ENCODE measurements at places on chromosomes 5 and 9. TPM values are rescaled to one million over a fixed set of nuclear protein-coding genes. Genes with fewer than 3 reads are reported as not detected.

IFNE gene
- not detected for total RNA-seq

SLC27A4 gene
- total RNA-seq = 100 TPM

PCDHB5 gene
- not detected for total RNA-seq

OR13C5 gene
- not detected for total RNA-seq

TMEM215 gene
- total RNA-seq = not detected

HRCT1 gene
- 9.1 TPM for total RNA-seq

DNA sequence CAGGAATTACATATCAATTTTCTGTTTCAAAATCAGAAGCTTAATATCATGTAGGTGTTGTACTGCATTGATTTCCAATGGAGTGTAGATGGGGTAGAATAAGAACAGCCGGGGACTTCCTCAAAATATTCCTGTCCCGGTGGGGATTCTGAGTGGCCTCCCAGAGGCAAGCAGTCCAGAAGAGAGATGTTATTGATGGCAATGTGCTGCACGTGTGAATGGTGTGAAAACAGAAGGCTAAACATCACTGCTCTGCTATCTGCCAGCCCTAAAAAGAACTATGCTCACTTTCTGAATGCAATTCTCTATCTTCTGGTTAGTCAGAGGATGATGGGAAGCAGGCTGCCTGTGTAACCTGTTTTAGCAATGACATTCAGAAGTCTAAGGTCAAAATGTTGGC lies 91.0 kb upstream of the CKMT2 start:
- no peak for DNase-seq

GRCh38 chr5:11172484-11172883 lies 411.4 kb upstream of the DAP start:
- DNase-seq = no peak

GRCh38 chr9:98037357-98037756 lies 19.2 kb upstream of the NANS start:
- no peak for DNase-seq

DNA sequence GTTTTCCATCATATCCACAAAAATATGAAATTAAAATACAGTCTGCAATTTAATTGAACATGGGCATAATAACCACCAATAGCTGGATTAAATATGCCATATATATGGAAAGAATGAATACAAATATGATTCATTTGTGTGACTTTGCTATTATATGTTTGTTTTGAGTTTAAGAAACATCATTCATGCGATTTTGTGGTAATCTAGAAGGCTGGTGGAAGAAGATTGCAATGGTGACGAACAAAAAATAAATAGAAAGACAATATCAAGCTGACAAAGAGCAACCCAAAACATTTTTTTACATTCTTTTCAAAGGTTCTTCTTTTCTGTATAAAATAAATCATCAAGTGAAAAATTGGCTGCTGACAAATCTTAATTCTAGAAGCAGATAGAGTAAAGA lies 610.0 kb downstream of the MAT2B start:
- DNase-seq = no peak

GRCh38 chr5:155885199-155885598 lies 441.8 kb upstream of the SGCD start:
- no peak for DNase-seq

GRCh38 chr9:93510041-93510440 lies 56.7 kb upstream of the FAM120AOS start:
- no peak for DNase-seq

DNA sequence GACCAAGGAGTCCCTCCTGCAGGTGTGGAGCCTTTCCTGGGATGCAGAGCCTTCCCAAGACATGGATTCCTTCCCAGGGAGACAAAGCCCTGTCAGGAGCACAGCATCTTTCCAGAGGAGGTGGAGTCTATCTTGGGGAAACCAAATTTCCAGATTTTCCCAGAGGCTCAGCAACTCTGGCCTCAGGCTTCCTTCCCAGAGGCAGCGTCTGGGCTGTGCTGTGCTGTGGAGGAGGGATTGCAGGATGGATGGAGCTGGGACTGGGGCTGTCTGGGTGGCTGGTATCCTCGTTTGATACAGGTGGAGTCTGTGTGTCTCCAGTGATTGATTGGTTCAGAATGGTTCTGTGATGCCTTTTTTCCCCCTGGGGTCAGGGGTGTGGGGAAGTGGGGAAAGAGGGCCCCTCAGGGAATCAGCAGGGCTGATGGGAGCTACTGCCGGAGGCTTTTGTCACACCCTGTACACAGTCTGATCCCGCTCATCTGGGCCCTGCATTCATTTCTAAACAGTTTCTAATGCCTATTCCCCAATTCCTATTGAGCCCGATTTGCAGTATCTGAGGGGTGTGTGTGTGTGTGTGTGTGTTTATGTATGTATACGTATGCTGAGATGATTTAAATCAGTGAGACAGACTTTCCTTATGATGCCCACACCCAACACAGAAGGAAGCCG lies 16.0 kb downstream of the OR13J1 start:
- DNase-seq = no peak

GRCh38 chr5:25119650-25120049 lies 474.9 kb upstream of the CDH10 start:
- DNase-seq = no peak

DNA sequence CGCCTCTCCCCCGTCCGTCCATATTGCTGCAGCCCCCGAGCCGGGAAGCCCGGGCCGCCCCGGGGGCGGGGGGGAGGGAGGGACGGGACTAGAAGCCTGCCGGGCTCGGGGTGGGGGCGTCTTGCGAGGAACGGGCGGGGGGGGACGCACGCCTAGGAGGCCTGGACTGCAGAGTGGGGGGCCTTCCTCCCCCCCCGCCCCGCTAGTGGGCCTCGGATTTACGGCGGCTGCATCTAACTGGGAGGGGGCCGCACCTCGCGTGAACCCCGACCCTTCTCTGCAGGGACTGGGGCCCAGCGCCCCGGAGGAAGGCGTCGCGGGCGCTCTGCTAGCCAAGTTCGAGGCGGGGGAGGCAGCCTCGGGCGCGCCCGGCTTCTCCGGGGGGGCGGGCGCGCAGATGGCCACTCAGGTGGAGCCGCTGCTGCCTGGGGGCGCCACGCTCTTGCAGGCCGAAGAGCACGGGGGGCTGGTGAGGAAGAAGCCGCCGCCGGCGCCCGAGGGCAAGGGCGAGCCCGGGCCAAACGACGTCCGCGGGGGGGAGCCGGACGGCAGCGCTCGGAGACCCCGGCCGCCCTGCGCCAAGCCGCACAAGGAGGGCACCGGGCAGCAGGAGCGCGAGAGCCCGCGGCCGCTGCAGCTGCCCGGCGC lies at the start of gene LARP1:
LARP1 (plus strand) TSS at position 17 of the 648 bp plus-strand sequence; CDS start at position 398, 381 bp downstream.
- DNase-seq = peak; percentile 47

DNA sequence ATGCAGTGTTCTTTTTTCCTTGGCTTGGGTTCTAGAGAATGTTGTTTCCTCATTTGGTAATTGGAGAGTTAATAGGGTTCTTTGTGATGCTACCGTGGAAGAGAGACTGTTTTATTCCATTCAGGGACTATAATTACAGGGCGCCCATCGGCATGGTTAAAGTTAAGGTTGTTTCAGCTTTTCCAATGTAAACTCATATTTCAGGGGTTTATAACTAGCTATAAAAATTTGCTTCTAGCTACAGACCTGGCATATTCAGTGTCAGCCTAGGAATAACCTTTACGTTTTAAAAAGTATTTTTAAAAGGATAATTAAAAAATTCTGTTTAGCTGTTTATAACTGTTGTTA lies 99.1 kb downstream of the AOPEP start:
- DNase-seq = no peak

DNA sequence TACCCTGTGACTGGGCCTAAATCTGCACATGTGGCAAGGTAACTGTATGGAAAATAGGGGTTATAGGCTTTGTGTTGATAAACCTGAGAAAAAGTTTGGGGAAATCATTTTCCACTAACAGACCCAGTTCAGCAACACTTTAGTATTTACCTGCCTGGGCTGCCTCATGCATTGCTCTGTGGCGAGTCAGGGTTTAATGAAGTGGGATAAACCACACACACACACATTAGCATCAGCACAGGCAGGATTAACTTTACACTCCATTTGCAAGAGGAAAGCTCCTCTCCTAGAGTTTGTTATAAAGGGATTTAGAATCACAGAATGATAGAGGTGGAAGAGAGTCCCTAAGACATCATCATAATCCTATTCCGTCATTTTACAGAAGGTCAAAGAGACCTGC lies 20.0 kb upstream of the ZCCHC7 start:
- DNase-seq = no peak

DNA sequence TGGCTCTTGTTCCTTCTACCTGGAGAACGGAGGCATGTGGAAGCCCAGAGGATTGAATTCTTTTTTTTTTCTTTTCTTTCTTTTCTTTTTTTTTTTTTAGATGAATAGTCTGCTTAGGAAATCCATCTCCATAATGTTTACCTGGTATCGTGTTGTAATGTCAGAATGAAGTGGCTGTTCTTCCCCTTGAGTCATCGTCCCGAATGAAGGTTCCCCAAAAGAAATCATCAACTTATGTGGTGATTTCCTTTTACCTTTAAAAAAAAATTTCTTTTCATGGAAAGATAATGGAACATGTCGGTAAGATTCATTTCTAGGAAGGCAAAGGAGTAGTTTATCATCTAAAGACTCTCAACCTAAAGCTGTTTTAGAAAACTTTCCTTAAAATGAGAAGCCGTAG lies 59.7 kb downstream of the DOCK8 start:
- DNase-seq = no peak

DNA sequence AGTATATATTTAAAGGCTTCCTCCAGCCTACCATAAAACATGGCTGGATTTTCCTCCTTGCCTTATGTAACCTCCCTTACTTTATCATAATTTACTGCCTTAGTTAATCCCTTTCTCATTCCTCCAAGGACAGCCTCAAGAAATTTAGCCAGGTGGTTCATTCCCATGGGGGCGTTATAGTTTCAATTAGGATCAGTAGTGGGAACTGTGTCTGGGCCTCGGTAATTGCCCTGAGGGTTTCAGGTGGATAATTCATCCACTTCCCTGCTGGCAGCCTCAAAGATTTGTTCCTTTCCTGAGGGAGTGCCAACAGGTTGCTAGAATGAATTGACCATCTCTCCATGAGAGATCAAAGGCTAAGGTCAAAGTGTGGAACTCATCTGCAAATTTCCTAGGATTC lies 4.3 kb upstream of the GM2A start:
- no peak for DNase-seq

DNA sequence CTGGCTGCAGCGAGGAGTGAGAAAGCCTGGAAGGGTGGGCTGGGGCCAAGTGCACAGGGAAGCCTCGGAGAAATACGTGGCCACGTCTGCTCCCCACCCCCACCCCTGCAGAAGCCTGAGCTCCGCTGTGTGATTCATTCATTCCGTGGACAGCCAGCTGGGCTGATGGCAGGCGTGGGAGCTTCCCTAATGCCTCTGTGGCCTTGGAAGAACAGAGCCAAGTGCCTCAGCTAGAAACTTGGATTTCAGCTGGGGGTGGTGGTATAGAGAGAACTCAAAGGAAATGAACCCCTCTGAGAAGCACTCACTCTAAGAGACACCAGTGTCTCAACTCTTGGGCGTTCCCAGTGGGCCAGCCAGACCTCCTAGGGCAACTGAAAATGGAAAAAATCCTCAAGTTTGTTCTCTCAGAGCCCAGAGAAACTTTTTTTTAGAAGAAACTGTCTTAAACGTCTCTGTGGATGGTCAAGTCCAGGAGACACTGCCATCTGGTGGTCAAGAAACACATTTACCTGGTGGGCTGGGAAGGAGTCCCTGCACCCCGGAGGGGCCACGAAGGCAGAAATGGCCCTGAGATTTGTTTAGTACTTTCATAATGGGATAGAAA lies 18.0 kb downstream of the ATOX1 start:
- DNase-seq = no peak

- DNase-seq = no peak
These were observed 8.6 kb downstream of the KCTD16 start for GRCh38 chr5:144179226-144179625.

DNA sequence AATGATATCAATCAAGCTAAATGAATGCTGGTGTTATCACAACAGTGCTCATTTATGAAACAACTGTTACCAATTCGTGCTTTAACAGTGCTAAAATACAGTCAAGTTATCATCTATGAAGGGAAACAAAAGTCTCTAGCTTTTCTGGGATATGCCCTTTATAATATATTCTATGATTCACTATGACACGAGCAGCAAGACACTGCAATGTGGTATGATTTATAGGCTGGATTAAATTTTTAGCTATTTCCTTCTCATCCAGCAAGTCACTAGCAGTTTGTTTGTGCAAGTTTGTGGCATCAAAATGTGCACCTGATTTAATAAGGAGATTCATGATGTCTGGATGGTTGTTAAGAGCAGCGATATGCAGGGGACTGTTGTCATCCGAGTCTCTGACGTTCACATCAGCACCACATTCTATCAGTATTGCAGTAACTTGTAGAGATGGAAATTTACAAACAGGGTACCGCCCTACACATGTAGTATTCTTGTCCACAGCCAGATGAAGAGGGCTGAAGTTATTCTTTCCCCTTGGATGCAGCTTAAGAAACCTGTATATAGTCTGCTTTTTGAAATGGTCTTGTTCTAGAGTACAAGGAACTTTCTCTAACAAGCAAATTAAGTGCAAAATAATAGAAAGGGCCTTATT lies 20.3 kb downstream of the FEM1C start:
- no peak for DNase-seq

DNA sequence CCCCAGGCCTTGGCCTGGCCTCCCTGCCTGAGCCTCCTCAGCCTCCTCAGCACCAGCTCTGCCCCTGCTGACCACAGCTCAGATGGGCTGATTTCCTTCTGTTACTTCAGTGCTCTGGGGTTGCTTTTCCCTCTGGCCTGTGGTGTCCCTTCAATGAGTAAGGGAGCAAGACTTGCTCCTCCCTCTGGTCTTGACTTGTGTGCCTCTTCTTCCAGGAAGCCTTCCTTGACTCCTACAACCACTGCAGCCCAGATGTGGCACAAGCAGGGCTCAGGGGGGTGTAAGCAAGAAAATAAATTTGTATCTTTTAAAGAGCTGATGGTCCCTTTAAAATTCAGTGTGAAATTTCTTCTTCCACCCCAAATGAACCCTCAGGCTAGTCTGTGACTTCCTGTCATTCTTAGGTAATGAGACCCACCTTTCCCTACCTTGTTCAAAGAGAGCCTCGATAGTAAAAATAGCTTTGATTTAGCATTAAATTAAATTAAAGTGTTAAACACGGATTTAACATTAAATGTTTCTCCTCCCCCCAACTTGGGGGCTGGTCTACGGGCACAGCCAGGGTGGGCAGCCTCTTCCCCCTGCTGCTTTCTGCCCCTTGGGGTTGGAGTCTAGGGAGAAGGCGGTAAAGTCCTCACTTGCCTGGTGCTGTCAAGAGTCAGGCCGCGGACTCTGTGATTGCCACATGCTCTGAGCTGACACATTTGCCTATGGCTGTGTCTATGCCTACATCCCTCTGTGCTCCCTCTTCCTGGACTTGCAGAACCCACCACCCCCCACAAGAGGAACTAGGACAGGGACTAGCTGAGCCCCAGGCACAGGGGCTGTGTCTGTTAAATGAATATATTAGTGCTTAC lies 64.5 kb downstream of the OLFM1 start:
- DNase-seq = no peak

- no peak for DNase-seq
These were observed 111.0 kb upstream of the NFIB start for GRCh38 chr9:14424983-14425382.

GRCh38 chr5:10634562-10634961 lies 70.7 kb downstream of the ANKRD33B start:
- no peak for DNase-seq

GRCh38 chr5:42422656-42423280 lies 471 bp upstream of the GHR start:
- no peak for DNase-seq

GRCh38 chr5:35246411-35246810 lies 16.1 kb upstream of the PRLR start:
- DNase-seq = no peak

Data from Peyer's patch (tissue), 4 donors.